ENCODE measurements at places on chromosomes 11 and 22. TPM values are rescaled to one million over a fixed set of nuclear protein-coding genes. Genes with fewer than 3 reads are reported as not detected.

DNA sequence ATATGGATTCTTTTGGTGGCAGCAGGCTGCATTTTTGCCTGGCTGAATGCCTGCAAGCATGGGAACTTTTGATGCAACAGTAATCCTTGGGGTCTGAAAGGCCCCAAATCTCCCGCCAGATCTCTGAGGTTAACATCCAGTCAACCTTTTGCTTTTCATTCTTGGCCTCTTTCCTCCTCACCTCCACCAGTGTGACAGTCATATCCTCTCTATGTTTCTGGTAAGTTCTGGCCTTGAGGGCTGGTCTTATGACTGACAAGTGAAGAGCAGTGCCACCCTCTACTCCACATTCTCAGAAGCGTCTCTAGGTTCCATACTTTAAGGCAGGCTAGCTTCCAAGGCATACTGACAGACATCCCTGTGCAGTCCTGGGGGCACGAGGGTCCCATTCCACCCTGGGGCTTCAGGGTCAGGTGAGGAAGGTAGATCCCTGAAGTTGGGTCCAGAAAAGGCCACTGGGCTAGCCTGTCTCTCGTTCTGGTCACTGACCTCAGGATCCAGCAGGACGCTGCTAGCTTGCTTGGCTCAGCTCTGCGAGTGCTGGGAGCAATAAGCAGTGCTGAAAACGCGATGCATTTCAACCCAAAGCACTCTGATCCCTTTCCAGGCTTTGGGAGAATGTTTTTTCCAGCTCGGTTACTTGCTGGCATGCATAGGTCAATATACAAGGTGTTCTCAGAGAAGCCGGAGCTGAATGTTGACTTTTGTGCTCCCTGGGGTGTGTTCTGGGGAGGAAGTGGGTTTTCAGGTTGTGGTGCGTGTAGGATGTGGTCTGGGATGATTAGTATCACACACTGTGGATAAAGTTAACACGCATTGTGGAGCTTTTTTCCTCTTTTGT, 75.2 kb downstream of the PTPRJ start:
- no peaks in the 10 kb centered on the region for H3K27me3 ChIP-seq
- no peak for DNase-seq
- H3K27ac ChIP-seq, result no peak overlapping the region
- H3K36me3 ChIP-seq, result no peaks in the 10 kb centered on the region
- peaks cover 13% of the 10 kb centered on the region for H3K4me1 ChIP-seq

- H3K4me3 ChIP-seq, result no peak overlapping the region
- H3K36me3 ChIP-seq, result no peaks in the 10 kb centered on the region
- peaks cover 25% of the 10 kb centered on the region for H3K4me1 ChIP-seq
- DNase-seq, result peak; percentile 86
- H3K27ac ChIP-seq, result no peak overlapping the region
These were observed 2.1 kb upstream of the DMC1 start for GRCh38 chr22:38572065-38572464.

DNA sequence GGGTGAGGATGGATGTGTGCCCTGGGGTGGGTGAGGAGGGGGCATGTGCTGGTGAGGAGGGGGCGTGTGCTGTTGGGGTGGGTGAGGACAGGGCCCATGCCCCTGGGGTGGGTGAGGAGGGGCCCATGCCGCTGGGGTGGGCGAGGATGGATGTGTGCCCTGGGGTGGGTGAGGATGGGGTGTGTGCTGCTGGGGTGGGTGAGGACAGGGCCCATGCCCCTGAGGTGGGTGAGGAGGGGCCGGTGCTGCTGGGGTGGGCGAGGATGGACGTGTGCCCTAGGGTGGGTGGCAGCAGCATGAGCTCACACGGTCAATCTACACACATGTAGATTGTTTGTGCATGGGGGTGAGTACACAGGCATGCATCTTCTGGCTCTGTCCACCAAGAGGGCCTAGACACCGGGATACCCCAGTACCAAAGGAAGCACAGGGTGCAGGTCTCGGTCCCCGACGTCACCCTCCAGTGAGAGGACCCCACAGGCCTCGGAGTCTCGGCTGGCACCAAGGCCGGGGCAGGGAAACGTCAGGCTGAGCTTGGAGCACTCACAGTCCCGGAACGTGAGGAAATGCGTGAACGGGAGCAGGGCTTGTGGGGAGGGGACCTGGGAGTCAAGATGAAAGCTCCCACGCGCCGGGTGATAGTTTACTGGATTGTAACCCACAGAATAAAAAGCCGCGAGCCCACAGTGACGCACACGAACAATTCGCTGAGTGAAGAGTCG, 37.4 kb upstream of the TOLLIP start:
- peaks cover 2% of the 10 kb centered on the region for H3K4me1 ChIP-seq
- no peak overlapping the region for H3K27ac ChIP-seq
- no peak overlapping the region for H3K4me3 ChIP-seq
- DNase-seq, result no peak

GRCh38 chr22:19287889-19288288, 3.6 kb downstream of the CLTCL1 start:
- peak; percentile 55 for DNase-seq
- peaks cover 45% of the 10 kb centered on the region for H3K4me1 ChIP-seq
- H3K36me3 ChIP-seq, result no peaks in the 10 kb centered on the region
- no peak overlapping the region for H3K27ac ChIP-seq
- H3K27me3 ChIP-seq, result no peaks in the 10 kb centered on the region

DNA sequence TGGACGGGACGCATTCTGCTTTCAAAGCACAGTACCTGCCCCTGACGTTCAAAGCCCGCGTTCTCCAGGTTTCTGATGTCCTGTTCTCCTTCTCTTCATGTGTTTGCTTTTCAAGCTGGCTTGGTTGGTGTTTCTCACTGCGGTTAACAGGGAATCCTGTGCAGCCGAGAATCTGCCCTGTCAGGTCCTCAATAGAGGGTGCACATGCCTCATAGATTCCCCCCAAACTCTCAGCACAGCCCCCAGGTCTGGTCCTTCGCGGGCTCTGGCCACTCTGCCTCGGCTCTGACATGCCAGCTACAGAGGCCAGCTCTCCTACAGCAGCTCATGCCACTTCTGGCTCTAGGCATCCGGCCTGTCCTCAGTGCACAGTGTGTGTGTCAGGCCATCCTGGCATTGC, 1343.8 kb downstream of the TBC1D22A start:
- peak; percentile 90 for DNase-seq
- no peak overlapping the region for H3K4me3 ChIP-seq

GRCh38 chr11:68948935-68949334, 31.9 kb downstream of the MRGPRD start:
- H3K4me3 ChIP-seq, result no peak overlapping the region
- DNase-seq, result no peak
- H3K4me1 ChIP-seq, result peaks cover 55% of the 10 kb centered on the region
- no peaks in the 10 kb centered on the region for H3K36me3 ChIP-seq
- H3K27ac ChIP-seq, result peak overlapping the region; percentile 60

DNA sequence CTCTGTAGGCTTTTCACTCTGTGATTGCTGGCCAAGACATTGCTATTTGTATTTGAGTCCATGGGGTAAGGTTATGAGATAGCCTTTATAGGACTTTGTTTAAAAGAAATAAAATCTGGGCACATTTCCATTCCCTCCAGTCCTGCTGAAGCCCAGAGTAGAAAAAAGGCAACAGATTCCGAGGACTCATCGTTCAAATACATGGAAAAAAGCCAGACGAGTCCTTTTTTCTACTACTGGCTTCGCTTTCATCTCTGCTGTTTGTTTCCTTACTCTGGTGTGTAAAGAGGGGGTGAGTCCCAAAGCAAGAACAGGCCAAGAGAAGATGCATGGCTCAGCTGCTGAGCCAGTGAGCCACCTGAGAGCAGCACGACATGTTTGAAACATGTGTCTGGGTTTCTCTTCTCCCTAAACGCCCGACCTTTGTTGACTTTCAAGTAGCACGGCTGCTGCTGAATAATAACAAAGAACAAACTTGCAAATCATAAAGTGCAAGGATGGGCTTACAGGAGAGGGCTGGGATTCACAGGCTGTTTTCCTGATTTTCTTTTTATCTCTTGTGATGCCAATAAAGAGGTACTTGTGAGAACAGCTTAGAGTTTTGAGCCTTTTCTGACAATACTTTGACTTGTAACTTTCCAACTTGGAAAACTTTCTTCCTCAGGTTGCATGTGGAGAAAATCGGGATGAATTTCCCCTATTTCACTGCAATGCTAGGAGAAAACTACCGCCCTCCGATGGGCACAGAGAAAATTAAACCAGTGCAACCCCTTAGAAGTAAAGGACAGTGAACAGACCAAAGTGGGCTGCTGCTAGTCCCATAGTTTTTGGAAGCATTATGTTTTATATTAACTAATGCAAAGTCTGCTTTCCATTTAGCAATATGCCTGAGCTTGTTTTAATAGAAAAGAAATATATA, 195.2 kb upstream of the RAG2 start:
- H3K4me3 ChIP-seq, result peak overlapping the region; percentile 11
- peaks cover 12% of the 10 kb centered on the region for H3K4me1 ChIP-seq
- no peaks in the 10 kb centered on the region for H3K36me3 ChIP-seq

DNA sequence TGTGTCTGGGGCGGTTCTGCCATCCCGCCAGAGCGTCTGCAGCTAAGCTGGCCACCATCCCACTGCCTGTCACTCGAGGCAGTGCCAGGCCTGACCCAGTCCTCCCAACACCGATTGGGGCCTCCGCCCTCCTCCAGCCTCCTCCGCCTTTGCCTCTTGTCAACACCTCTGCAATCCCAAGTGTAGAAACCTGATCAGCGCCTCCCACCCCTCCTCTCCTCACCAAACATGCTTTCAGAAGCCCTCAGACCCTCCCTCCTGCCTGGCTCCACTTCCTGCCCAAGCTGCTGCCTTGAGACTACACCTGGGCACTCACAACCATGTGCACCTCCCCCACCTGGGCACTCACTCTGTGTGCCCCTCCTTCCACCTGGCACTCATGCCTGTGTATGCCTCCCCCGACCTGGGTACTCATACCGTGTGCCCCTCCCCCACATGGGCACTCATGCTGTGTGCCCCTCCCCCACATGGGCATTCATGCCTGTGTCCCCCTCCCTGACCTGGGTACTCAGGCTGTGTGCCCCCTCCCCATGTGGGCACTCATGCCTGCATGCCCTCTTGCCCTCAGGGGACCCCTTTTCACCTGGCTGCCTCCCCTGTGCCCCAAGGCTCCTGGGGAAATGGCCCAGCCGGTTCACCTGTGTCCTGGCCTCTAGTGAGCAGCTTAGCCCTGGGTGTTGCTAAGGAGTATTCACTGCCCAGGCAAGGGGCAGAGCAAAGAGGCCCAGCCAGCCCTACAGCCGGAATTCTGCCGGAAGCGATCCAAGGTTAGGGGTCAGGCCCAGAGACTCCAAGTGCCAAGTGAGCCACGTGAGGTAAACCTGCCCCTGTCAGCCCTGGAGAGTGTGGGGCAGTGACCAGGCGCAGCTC, 5.5 kb upstream of the IFITM10 start:
- H3K4me1 ChIP-seq, result peaks cover 91% of the 10 kb centered on the region
- H3K36me3 ChIP-seq, result peaks cover 84% of the 10 kb centered on the region
- no peaks in the 10 kb centered on the region for H3K27me3 ChIP-seq
- no peak for DNase-seq
- no peak overlapping the region for H3K27ac ChIP-seq
- no peak overlapping the region for H3K4me3 ChIP-seq

GRCh38 chr22:27748751-27749191, 52.8 kb downstream of the MN1 start:
- peak overlapping the region; percentile 10 for H3K4me3 ChIP-seq
- H3K4me1 ChIP-seq, result peaks cover 40% of the 10 kb centered on the region
- no peak for DNase-seq

- no peak overlapping the region for H3K4me3 ChIP-seq
- H3K4me1 ChIP-seq, result peaks cover 18% of the 10 kb centered on the region
- H3K27ac ChIP-seq, result no peak overlapping the region
- DNase-seq, result no peak
- no peaks in the 10 kb centered on the region for H3K27me3 ChIP-seq
These were observed 75.5 kb upstream of the CD44 start for GRCh38 chr11:35063488-35063931.

Gene MMP10
- not detected for total RNA-seq

GRCh38 chr11:85844439-85845123, 10.6 kb upstream of the CCDC83 start:
- no peaks in the 10 kb centered on the region for H3K4me1 ChIP-seq
- no peaks in the 10 kb centered on the region for H3K27me3 ChIP-seq

- no peak for DNase-seq
- no peak overlapping the region for H3K4me3 ChIP-seq
- H3K27ac ChIP-seq, result no peak overlapping the region
These were observed 30.1 kb downstream of the PPM1F start for GRCh38 chr22:21922370-21923162.
